A172 (cell line): ENCODE measurements at places on chromosomes 2 and 18. TPM values are rescaled to one million over a fixed set of nuclear protein-coding genes. Genes with fewer than 3 reads are reported as not detected.

The CLIP4 gene
- 26.9 and 40.2 TPM in 2 replicates for total RNA-seq

The REG3G gene
- total RNA-seq, result not detected in 2 replicates

DNA sequence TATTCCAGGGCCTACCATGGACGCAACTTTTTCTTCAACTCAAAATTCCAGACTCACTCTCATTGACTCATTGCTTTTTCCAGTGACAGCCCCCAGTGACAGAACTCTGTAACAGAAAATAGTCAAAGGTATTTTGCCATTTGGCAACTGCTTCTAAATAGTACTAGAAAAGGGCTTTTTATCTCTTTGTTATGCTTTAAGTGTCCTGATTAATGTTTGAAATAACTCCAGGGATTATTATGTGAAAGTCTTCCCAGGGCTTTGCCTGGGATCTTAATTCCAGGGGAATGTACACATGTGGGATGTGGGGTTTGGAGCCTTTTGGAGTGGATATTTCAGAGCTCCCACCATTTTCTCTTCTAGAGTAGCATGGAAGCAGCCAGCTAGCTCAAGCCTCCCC is 198.8 kb downstream of the KCNS3 start:
- peak; percentile 36 for DNase-seq

- no peak for DNase-seq
These were observed 2.6 kb upstream of the RNU2-63P start for GRCh38 chr2:88018909-88019308.

DNA sequence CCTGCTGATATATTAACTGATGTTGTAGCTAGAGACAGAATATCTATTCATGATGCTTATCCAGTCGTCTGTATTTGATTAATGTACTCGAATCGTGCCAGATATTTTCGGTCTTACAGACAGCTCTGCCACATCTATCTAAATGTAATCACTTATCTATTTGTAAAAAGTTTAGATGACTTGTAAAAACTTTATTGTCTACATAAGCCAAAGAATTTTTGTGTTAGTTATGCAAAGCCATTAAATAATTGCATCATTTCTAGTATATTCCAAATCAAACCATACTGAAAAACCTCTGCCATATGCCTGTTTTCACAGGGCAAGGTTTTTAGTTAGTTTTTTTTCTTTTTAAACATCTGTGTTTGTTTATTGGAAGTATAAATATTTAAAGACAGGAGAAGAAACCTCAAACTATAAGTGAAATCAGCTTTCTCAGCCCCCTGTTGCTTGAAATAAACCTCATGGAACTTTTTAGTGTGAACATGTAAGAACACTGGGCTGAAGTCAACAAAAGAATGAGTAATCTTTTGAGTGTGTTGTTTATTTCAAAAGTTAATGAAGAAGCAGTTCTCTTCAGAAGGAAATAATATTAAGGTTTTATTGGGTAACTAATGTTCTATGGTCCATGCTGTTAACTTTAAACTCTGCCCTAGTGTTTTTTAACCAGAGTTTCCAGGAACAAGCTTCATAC is 657.6 kb upstream of the SYT4 start:
- DNase-seq, result no peak

GRCh38 chr2:2993172-2993692 is 384.4 kb downstream of the EIPR1 start:
- no peak for DNase-seq

- DNase-seq, result peak; percentile 30
These were observed 16.1 kb upstream of the CD207 start for GRCh38 chr2:70851704-70852103.

DNA sequence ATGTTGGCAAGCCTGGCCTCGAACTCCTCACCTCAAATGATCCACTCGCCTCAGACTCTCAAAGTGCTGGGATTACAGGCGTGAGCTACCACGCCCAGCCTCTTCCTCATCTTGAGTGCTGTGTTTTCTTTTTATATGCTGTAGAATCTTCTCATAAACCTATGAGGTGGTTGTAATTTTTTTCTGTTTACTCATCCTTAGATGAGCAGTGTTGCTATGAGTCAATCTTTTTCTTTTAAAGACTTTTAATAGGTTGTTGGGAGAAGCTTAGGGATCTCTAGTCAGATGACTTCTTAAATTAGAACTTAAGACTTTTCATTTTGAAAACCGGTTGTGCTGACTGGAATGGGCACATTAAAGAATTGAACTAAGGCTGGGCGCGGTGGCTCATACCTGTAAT is 8.7 kb upstream of the AAK1 start:
- DNase-seq, result peak; percentile 96

DNA sequence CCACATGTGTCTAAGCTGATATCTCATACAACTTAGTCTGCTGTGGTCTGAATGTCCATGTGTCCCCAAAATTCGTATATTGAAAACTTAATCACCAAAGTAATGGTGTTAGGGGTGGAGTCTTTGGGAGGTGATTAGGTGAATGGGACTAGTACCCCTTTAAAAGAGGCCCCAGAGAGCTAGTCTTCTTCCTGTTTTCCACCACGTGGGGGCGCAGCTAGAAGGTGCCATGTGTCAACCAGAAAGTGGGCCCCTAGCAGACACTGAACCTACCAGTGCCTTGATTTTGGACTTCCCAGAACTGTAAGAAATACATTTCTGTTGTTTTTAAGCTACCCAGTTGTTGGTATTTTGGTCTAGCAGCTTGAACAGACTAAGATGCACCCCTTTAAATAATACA is 86.6 kb downstream of the ASB1 start:
- DNase-seq, result peak; percentile 52

- DNase-seq, result no peak
These were observed 147.4 kb upstream of the STK17B start for GRCh38 chr2:196318517-196319377.

DNA sequence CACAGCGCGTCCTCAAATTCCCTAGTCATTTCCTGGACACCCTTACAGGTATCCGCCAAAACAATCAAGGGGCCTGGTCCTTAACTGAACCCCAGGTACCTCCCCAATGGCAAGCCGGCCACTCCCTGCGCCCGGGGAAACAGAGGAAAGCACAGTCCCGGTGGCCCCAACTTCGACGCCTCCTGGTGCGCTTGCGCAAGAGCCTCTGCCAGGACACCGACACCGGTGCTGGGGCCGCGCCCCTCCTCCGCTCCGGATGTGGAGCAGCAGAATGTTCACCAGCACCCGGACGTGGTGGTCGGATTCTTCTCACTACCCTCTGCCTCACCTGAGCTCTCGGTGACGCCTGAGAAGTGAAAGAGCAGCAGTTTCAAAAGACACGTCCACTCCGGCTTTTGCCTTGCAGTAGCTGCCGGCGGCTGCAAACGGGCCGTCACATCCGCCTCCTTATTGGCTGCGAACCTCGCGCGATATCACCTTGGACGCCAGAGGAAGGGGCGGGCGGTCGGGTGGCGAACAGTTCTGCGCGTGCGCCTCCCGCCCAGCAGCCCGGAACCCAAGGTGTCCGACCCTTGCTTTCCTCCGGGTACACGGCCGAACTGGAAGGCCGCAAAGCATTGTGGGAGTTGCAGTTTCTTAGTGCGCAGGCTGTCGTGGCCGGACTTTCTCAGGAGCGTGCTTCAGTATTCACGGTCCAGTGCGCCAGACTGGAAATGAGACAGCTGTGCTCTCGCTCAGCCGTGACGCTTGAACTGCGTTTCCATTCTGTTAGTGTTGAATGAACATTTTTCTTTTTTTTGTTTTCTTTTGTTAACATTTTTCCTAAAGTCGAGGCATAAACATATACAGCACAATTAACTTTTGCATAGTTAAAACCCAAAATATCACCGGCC is at the start of gene TXNDC9:
Gene TXNDC9, minus strand, starts transcription at position 423 of the 893 bp plus-strand sequence. CDS start 3,123 bp downstream, outside the sequence.
- peak; percentile 99 for DNase-seq

DNA sequence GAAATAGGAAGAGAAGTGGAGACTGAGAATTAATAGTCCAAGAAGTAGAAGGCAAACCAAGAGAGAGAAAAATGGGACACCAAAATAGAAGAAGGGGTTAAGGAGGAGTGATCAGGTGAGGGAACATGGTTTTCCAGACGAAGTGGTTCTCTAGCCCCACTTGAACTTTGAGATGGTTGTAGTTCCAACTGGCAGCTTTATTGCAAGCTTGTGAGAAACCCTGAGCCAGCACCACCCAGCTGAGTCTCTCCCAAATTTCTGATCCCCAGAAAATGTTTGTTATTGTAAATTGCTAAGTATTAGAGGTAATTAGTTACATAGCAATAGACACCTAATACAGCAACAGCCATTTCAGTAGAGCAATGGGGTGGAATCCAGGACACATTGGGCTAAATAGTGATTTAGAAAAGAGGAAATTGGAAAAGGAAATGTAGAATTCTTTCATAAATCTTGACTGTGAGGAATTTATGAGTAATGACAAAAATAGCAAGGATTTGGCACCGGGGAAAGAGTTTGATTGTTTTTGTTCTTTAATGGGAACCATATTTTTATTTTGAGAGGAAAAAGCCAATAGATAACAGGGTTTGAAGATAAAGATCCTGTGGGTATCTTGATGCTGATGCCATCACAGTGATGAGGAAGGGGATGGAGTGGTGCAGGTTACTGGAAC is 62.1 kb upstream of the XDH start:
- DNase-seq, result no peak

- DNase-seq, result no peak
These were observed 28.7 kb downstream of the CCDC141 start for GRCh38 chr2:179021258-179021657.

- peak; percentile 27 for DNase-seq
These were observed 70.5 kb upstream of the RTN4 start for GRCh38 chr2:55120634-55121359.

DNA sequence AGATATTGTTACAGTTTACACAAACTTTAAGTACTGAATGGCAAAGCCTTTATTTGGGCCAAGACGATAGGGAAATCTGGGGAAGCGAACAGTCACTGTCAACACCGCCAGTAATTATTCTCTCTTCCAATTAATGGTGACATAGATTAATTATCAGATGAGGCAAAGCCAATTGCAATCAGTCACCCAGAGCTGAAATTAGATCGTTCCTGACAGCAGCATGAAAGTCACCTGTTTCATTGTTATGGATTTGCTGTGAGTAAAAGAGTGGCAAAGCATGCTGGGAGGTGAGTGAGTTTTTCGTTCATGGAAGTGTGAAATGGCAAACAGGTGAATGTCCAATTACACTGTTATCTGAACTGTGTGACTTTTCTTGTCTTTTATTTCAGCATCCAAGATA is 164.8 kb upstream of the KLHL14 start:
- DNase-seq, result no peak

GRCh38 chr2:230172852-230173251 is 46.9 kb downstream of the SP110 start:
- DNase-seq, result no peak

DNA sequence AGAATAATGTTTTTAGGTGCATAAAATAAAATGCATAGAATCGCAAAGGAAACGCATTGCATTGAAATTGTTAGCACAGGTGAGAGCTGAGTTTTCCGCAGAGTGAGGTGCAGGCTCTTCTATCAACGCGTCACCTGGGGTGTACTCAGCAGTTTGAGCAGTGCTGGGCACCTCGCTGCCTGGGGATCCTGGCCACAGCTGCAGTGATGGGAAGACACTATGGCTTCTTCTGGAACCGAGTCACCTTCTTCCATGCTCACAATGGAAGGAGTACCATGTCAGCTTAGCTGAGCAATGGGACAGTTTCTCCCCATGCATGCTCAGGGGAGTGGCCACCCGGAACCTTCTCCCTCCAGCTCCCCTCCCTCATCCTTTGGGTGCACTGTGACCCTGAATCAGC is 95.4 kb upstream of the OTOS start:
- DNase-seq, result no peak

DNA sequence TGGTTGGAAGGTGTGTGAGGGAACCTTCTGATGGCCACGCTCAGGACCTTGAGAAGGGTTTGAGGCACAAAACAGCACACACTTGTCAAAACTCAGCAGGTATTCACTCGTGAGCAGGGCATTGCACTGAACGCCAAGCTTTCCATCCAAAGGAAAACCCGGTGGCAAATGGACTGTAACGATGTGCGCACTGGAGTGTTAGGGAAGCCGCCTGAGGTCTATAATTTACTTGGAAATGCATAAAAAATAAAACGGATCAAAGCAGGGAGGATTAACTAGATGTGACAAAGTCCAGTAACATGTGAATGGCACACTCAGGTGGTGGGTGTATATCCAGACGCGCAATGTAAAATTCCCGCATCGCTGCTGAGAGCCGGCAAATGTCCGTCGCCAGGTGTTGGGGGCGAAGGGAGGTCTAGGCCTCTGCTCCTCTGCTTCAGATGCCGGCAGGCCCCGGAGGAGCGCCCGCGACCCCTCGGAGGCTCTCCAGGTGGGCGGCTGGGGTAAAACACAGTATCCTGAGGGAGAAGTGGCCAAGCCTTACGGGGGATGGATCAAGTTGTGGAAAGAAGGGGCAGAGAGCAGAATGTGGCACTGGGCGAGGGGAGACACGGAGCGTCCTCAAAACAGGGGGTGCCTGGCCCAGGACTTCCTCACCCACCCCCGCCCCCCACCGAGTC is 15.3 kb downstream of the HES6 start:
- no peak for DNase-seq
